ENCODE measurements at places on chromosomes 7 and 10.

DNA sequence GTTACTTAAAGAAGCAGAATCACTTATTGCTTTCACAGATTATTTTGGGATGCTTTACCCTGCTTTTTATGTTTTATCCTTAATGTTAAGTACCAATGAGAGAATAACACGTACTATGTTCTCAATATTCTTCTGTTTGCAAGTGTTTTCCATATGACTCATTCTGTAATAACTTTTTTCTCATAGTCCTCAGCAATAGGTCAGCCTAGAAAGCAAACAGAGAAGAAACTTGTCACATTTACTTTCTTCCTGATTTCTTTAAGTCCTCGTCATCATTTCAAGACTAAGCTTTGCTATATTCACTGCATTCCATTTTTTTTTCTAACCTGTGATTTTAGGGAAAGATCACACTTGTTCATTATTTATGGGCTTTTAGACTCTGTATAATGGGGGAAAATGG is 6.8 kb upstream of the AGR2 start:
- DNase-seq, result no peak

GRCh38 chr10:4035599-4035945 is 250.6 kb upstream of the KLF6 start:
- no peak for DNase-seq

DNA sequence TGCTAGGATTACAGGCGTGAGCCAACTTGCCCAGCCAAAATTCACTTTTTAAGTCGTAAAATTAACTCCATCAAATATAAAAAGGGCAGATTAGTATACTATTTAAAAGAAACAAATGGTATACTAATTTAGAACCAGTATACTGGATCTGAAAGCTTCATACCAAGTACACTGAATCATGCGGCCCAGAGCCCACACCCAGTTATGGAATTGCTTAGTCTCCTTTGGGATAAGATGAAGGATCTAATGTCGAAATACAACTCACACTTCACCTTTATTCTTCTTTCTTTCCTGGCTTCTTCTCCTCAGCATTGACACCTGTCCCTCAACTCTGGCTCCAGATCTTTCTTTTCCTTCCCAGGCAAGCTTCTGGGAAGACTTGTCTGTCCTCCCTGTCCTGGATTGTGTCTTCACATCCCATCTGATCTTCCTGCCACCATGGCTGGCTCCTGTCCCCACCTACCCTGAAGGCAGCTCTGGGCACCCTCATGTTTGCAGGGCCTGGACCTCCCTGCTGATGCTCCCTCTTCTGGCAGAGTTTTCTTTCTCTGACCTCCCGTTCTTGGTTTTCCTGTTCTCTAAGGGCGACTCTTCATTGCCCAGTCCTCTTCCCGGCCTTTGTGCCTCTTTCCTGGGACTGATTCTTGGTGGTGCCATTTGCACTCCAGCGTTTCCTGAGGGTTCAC is 57.8 kb upstream of the CTBP2 start:
- DNase-seq, result no peak

DNA sequence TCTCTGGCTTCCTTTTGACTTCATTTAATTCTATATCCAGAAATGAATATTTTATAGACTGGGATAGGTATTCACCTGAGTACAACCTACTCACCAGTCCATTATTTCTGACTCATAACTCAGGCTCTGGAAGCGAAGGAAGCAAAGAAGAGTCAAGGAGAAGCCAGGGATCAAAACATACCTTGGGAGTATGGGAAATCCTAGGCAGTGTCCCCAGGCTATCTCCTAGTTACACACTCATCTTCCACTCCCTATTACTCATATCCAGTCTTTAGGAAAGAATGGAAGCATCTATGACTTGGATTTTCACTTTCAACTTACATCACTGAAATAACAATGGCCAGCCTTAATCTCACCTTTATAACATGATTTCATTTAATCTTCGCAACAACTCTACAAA is 40.9 kb upstream of the ELAPOR2 start:
- DNase-seq, result no peak

- DNase-seq, result no peak
These were observed 286.4 kb upstream of the SP4 start for GRCh38 chr7:21141476-21141875.

- no peak for DNase-seq
These were observed 74.4 kb upstream of the RSU1 start for GRCh38 chr10:16891375-16892313.

GRCh38 chr10:28676326-28676967 is 874 bp upstream of the BAMBI start:
- no peak for DNase-seq

Measured in cerebellar nuclear complex (tissue), 1 donor.